ENCODE measurements at places on chromosomes 5 and 9. TPM values are rescaled to one million over a fixed set of nuclear protein-coding genes. Genes with fewer than 3 reads are reported as not detected.

DNA sequence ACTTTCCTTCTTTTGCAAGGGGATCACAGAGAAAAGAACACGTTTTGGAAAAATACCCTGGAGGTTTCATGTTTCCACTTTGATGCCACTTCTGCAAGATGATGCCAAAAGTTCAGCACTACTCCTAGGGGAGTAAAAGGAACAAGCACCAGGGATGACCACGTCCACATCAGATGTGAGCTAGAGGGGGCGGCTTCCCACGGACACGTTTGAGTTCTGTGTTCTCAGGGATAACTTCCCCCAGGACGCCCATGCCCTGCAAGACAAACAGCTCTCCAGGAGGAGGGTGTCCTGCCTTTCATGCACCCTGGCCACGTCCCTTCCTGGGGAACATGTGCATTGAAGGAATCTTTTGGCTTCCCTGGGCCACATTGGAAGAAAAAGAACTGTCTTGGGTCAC is 66.6 kb upstream of the TRIO start:
- no peaks in the 10 kb centered on the region for H3K27me3 ChIP-seq
- H3K27ac ChIP-seq, result no peak overlapping the region
- no peaks in the 10 kb centered on the region for H3K36me3 ChIP-seq
- no peaks in the 10 kb centered on the region for H3K4me1 ChIP-seq

GRCh38 chr9:110486218-110486617 is 93.3 kb downstream of the SVEP1 start:
- no peaks in the 10 kb centered on the region for H3K4me1 ChIP-seq
- no peak overlapping the region for H3K27ac ChIP-seq
- no peak for DNase-seq
- H3K4me3 ChIP-seq, result no peak overlapping the region

Gene PLPPR1
- 1.2 TPM for total RNA-seq

DNA sequence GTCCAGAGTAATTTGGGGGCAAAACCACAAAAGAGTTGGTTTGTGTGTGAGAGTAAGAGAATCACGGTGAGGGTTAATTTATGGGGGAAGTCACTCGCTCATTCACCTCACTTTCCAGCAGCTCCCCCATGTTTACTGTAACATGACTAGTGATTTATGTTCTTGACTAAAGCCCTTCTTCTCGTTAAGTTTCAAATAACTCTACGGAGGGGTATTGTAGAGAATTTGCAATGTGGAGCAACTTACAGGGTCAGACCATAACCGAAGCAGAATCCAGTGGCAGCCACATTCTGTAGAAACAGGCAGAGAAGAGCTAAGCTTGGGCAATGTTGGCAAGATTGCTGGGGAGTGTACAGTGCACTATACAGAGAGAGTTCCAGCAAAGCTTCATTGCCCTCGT is 760.6 kb downstream of the IRX1 start:
- no peak for DNase-seq
- H3K36me3 ChIP-seq, result no peaks in the 10 kb centered on the region
- no peaks in the 10 kb centered on the region for H3K27me3 ChIP-seq
- H3K4me3 ChIP-seq, result no peak overlapping the region

All from H1 (cell line).